ENCODE measurements at places on chromosomes 11 and 22.

- DNase-seq = no peak
Measured at GRCh38 chr11:1782031-1782590, 18.4 kb upstream of the CTSD start.

GRCh38 chr11:65425971-65426838 is 3.6 kb downstream of the NEAT1 start:
- peak; percentile 48 for DNase-seq

DNA sequence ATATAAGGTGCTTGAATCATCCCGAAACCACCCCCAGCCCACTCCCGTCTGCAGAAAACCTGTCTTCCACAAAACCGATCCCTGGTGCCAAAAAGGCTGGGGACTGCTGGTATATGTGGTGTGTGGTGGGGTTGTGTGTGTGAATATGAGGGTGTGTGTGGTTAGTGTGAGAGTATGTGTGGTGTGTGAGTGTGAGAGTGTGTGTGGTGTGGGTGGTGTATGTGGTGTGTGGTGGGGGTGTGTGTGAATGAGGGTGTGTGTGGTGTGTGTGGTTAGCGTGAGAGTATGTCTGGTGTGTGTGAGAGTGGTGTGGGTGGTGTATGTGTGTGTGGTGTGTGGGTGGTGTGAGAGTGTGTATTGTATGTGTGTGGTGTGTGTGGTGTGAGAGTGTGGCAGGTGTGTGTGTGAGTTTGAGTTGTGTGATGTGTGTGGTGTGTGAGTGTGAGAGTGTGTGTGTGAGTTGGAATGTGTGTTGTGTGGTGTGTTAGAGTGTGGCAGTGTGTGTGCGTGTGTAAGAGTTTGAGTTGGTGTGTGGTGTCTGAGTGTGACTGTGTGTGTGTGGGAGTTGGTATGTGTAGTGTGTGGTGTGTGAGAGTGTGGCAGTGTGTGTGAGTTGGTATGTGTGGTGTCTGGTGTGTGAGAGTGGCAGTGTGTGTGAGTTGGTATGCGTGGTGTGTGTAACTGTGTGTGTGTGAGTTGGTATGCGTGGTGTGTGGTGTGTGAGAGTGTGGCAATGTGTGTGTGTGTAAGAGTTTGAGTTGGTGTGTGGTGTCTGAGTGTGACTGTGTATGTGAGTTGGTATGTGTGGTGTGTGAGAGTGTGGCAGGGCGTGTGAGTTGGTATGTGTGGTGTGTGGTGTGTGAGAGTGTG is 6.5 kb downstream of the UPK3A start:
- no peak for DNase-seq

DNA sequence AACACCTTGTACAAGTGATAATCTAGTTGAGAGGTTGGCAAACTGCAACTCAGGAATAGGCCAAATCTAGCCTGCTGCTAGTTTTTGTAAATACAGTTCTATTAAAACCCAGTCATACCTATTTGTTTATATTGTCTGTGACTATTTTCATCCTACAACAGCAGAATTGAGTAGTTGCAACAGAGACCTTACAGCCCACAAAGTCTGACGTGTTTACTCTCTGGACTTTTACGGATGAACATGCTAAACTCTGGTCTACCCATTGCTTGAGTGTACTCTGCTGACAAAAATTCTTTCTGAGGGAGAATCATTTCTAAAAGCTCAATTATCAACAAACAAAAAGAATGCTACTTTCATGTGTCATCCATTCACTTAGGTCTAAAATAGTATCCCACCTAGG is 287.0 kb downstream of the DYNC2H1 start:
- no peak for DNase-seq

GRCh38 chr11:46106530-46107407 is 14.5 kb downstream of the PHF21A start:
- DNase-seq = no peak

DNA sequence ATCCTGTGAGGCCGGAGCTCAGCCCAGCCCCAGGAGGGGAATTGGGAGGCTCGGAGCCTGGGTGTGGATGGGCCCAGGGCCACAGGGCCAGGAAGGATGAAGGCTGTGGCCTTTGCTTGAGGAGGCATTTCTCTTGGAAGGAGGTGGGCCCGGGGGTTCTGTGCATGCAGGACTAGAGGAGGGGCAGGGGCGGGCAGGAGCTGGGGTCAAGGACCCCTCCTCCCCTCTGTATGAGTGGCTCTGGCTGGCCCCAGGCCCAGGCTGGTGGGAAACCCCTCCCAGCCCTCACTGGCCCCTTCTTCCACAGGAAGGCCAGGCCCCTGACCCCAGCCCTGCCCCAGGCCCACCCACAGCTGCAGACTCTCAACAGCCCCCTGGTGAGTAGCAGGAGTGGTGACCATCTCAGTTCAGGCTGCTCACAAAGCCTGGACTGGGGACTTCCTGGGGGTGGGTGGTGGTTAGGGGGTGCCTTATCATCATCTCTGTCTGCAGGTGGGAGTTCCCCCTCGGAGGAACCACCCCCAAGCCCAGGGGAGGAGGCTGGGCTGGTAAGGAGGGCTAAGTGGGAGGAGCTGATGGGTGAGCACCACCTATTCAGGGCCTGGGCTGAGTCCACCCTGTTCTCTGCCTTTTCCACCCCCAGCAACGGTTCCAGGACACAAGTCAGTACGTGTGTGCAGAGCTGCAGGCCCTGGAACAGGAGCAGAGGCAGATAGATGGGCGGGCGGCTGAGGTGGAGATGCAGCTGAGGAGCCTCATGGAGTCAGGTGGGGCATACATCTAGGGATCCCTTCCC is 6.0 kb downstream of the KCNK7 start:
- DNase-seq = peak; percentile 48

GRCh38 chr22:27440304-27440865 is 361.2 kb downstream of the MN1 start:
- DNase-seq = no peak

- DNase-seq = no peak
Measured at GRCh38 chr11:69595805-69596665, 44.9 kb upstream of the CCND1 start.

DNA sequence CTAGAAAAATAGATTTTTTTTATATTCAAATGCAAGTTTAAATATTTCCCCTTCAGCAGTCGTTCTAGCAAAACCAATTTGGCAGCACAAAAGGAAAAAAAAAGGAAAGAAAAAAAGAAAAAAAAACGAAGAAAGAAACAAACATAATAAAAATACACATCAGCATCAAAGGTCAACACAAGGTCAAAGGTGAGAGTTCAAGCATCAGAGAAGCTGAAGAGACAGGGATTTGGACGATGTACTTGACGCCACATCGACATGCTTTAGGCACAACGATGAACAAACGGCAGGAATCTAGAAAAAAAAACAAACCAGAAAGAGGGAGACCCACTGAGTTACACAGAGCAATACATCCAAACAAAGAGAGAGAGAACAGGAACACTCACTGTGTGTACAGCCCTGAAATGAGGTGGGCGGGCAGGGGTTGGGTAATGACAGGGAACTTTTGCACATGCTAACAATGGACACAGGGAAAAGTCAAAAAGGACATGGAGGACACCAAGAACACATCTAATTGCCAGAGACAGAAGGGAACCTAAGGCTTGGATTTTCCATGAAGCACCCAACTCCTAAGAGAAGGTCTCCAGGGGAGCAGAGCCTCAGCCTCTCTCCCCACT is 19.8 kb upstream of the RAPSN start:
- no peak for DNase-seq

DNA sequence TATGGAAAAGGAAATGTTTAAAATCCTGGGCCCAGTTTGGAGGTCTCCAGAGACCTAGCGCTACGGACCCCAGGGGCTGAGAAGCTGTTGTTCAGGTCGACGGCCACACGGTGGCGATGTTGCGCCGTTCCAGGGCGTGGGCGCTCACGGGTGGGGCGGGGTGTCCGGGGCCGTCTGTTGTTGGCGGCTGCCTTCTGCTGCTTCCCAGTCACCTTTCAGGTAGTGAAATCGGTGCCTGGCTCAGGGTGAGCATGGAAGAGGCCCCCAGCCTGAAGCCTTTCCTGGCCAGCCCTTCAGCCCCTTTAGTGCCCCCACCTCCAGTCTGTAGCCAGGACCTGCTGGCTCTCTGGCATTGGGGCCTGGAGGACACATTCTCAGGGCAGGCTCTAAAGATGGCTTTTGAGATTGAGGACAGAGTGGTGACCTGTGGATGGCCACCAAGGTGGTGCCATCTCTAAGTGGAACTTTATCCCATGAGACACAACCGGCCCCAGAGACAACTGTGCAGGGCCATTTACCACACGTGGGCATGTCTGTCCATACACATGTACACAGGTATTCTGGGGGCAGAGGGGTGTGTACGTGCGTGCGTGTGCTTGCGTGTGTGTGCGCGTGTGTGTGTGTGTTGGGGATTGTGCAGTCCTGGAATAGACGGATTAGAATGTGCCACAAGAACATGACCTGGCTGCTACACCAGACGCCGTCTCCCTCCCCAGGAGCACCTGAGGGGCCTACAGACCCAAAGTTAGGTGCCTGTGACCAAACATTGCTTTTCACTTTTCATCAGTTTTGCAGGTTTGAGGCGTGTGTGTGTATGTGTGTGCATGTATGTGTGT is 53.8 kb downstream of the ST14 start:
- DNase-seq = peak; percentile 73

- DNase-seq = no peak
Measured at GRCh38 chr11:108629274-108629673, 35.6 kb upstream of the DDX10 start.

DNA sequence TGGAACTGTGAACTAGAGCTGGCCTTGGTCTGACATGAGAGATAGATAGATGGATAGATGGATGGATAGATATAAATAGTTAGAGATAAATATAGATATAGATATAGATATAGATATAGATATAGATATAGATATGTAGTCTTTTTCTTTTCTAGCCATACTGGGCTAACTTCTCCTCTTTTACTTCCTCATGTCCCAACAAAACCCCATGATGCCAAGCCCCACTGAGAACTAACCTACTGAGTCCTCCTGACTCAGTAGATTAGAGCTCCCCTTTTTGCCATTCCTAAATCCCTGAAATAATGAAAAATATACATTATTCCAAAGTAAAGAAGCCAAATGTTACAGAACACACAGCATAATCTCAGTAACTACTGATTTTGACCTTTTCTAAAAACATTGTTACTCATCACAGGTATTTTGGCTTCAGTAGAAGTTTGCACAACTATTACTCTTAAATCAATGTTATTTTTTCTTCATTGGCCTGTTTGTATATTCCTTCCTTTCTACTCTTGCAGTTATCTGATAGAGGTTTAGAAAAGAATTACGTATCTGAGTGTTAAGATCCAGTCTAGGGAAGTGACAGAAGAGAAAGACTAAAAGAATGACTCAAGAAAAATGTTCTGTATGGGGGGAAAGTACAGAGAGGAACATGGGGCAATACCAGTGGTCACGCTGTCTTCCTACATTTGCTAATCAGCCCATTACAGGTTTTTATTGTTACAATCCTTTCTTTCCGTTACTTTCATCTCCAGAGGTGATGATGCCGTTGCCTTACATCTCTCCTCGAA is 6.0 kb upstream of the OR10D3 start:
- no peak for DNase-seq

DNA sequence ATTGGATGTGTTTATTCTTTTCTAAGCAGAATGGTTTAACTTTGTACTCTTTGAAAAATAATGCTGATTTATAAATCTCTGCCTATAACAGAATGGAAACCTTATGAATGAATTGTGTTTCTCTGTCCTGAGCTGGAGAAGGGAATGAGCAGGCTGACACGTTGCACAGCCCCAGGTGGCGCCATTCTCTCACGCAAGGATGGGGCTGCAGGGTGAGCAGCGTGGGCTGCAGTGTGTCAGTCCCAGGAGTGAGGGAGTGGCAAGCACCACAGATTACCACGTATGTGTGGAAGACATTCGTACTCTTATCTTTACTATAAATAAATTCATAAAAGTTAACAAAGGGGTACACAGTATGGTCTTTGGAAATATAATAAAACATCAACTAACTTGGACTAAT is 33.4 kb downstream of the FDX1 start:
- DNase-seq = peak; percentile 33

GRCh38 chr11:114618139-114618538 is 22.6 kb upstream of the NXPE4 start:
- no peak for DNase-seq

- DNase-seq = no peak
Measured at GRCh38 chr11:38256436-38256835, 1658.4 kb upstream of the RAG2 start.

DNA sequence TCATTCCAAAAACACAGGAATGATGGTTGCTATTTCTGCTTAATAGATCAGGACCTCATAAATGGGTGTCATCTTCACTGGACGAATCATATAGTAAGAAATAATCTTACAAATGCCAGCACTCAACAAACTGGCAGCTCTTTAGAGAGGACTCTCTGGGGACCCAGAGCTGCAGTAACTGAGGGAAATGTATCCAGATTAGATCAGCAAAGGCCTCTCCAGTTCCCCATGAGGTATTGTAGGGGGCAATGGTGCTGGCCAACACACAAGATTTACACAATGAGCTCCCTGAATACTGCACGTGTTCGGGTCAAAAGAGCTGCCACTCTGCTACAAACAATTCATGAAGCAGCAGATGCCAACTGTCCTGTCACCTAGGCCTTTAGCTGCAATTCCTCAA is 110.2 kb downstream of the RBFOX2 start:
- no peak for DNase-seq

DNA sequence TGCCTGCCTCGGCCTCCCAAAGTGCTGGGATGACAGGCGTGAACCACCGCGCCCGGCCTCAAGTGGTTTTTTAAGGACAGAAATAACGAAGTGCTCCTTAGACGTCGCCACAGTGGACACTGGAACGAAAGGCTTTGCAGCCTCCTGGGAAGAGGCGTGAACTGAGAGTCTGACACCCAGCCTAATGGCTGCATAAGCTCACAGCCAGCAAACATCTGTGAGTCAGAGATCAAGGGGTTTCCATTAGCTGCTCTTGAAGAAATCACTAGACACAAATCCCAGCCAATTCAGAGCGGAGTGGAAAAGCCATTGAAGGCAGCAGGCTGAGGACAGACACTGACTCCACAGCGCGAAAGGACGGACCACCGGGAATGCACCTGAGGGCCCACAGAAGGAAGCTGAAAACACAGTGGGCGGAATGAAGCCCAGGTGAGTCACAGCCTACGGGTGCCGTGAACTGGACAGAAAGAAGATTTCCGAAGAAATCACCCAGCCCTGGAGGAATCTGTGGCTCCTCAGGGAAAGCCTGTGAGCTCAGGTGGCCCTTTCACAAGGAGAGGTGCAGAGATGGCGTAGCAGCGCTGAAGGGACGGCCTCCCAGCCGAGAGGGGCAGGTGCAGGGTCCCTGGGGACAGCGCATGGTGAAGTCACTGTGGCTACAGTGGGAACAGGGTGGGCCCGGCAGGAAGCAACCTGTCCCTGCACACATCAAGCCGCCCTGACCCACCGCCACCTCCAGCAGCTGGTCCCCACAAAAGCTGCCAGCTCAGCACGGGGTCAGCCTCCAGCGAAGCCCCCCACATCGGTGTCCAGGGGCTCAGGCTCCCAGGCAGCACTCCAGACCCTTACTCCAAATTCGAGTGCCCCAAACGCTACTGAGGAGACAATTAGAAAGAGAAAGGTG is 11.6 kb downstream of the LMNTD2 start:
- DNase-seq = no peak

DNA sequence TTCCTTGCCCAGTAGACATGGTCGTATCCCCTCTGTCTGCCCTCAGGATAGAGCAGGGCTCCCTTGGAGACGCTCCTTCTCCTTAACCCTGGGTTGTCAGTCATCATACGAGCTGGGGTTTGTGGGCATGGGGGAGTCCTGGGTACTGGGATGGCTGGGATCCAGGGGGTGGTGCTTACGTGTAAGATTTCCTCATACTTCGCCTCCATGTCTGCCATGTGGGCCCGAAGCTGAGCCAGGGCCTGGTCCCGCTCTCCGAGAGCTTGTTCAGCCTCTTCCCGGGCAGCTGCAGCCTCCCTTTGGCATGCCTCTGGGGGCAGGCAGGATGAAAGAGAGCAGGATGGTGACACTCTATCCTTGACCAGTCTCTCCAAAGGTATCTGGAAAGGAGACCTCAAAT is 5.3 kb downstream of the NHERF4 start:
- no peak for DNase-seq

All from stimulated activated CD4-positive, alpha-beta T cell treated with anti-CD3 and anti-CD28 coated beads, Interleukin-15, amount 100 ng/mL, for 24 hours (primary cell).